ENCODE measurements at places on chromosomes 11 and 22.

GRCh38 chr11:128508770-128509510, 78.4 kb downstream of the ETS1 start:
- no peak for DNase-seq

DNA sequence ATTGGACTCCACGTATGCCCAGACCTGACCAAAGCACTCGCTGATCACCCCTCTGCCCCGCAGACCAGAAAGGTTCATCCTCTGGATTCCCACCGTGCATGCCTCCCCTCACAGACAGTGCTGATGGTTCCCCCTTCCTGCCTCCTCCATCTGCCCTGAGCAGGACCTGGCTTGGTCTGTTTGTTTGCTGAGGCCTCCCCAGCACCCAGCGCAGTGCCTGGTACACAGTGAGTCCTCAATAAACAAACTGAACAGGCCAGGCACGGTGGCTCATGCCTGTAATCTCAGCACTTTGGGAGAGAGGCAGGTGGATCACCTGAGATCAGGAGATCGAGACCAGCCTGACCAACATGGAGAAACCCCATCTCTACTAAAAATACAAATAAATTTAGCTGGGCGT, 23.7 kb upstream of the RPS3 start:
- no peak for DNase-seq

GRCh38 chr22:45775062-45775461, 103.4 kb downstream of the ATXN10 start:
- DNase-seq = no peak

DNA sequence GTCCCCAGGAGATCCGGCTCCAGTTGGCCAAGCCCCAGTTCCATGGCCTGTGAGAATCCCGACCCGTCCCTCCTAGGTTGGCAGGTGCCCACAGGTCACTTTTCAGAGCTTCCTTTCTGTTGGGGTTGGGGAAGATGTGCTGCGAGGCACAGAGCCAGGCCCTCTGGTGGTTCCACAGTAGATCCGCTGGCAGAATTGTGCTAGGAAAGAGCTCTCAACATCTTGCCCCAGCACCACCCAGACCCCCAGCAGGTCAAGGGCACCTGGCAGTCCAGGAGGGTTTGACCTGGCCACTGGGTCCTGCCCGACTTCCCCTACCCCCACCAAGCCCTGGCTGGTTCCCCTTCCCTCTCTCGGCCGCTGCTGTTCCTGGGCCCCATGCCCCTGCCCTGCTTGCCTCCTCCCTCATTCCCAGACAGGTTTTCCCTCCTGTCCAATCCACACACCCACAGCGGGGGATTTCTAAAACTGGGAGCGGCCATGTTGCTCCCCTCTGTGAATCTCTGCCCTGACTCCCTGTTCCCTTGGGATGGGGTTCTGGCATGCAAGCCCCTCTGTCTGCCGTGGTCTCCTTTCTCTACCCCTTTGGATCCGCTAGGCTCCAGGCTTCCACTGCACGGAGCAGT, 26.2 kb upstream of the GCAT start:
- DNase-seq = no peak

DNA sequence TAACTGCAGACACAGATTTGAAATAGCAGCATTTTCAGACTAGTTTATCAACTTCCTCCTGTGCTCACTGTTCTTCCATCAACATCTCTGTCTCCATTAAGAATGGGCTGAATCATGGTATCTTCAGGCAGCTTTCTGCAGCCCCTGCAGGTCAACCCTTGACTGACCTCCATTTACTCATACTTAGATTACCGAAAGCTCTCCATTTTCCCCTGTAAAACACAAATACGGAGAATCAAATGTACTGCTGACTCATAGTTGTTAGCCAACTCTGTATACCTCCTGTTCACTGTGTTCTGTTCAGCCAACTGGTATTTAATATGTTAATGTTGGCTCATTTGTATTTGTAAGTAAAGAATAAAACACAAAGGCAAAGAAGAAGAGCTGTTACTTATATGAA, 364.0 kb downstream of the CASP12 start:
- DNase-seq = no peak

- no peak for DNase-seq
Measured at GRCh38 chr22:37569009-37569920, 9.0 kb downstream of the CDC42EP1 start.

GRCh38 chr11:128407962-128408361, 179.4 kb downstream of the ETS1 start:
- no peak for DNase-seq

DNA sequence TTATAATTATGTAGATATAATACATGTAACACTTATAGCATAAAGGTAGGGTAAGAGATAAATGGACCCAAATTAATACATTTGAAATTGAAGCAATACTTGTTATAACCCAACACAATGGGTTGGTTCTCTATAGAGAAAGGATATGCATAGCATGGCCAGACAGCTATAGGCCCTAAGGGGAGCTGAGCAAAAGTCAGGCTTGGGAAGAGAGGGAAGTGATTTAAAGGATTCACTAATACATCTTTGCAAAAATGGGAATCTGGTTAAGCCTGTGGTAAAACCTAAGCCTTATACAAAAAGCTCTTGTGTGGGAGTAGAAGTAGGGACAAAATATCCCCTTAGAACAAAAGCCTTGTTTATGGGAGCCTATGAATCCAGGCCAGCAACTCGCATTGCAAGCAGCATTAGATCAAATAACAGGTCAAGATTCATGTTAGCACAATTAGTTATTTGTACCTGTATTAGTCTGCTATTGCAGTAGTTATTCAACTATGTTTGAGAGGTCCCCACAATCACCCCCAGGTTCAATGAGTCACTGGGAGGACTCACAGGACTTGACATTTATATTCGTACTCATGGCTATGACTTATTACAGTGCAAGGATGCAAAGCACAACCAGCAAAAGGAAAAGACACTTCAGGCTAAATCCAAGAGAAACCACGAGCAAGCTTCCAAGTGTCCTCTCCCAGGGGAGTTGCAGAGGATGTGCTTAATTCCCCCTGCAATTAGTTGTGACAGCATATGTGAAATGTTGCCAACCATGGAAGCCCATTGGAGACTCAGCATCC, 144.7 kb upstream of the LMO1 start:
- no peak for DNase-seq

DNA sequence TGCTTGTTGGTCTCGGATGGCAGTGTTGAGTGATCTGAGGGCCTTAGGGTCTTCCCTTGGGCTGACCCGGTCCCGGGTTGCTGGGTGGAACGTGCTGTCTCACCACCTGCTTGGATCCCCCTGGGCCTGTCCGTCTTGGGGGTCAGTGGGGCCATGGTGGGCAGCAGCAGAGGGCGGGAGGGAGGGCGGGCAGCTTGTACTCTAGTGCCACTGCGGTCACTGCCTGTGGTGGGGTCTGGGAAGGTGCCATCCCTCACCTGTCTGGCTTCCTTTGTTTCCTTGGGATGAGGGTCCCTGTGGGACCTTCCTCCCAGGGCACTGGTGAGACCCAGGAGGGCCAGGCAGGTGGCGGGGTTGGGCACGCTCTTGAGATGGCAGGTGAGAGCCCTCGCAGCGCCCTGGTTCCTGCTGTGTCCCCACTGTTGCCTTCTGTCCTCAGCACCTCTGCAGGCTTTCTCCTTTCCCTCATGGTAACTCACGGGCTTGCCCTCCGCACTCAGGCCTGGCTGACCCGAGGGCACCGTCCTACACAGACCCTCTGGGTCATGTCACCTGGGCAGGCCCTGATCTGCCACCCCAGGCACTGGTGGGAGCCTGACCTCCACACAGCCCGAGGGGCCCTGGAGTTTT, 34.2 kb downstream of the TBC1D22A start:
- DNase-seq = no peak

GRCh38 chr11:99554232-99554903, 533.6 kb downstream of the CNTN5 start:
- DNase-seq = no peak

DNA sequence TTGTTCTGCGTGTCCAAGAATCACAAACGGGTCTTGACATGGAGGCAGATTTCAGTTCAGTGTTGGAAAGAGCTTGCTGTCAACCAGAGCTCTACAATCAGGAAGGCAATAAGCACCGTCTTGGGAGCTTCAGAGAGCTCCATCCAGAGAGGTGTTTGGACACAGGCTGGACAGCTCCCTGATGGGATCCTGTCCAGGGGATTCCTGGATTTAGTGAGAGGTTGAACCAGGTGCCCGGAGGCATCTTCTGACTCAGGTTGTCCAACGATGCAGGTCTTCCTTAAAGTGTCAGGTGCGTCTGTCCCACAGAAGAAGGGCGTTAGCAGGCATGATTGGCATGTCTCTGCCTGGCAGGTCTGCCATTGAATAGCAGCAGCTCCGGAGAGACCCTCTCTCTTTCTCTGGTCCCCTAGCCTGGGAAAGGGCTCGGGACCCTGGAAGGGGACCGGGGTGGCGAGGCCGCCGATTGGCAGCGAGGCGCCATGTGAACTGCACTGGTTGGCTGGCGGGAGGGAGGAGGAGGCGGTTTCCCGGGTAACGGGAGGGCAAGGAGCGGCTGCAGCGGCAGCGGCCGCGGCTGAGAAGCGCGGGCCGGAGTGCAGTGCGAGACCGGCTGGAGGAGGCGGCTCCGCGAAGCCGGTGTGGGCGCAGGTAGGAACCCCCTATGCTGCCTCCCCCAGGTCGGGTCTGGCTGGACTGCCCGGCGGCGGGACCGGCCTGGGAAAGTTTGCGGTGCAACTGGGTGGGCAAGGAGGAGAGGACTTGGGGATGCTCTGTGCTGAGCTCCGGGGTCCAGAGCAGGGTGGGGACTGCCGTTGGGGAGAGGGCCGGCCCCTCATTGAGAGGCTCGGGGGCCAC, 104.1 kb upstream of the E2F8 start:
- peak; percentile 66 for DNase-seq

GRCh38 chr22:22168190-22168940, 76.2 kb upstream of the VPREB1 start:
- DNase-seq = peak; percentile 31

DNA sequence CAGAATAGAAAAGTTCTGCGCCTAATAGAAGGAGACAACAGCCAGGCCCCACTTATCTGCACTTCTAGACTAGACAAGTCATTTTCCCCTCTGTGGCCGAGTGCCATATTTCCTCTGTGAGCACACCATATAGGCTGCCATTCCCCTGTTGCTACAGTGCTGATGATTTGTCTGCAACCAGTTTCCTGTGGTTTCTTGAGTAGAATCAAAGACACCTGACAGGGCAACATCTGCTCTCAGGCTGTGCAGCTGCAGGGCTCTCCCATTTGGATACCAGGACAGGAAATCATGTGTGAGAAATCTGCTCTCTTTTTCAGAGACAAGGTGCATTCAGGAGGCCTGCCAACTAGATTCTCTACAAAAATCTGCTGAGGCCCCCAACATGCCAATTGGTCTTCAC, 879.3 kb downstream of the DLG2 start:
- no peak for DNase-seq

- no peak for DNase-seq
Measured at GRCh38 chr11:61951484-61952135, 1.5 kb downstream of the BEST1 start.

DNA sequence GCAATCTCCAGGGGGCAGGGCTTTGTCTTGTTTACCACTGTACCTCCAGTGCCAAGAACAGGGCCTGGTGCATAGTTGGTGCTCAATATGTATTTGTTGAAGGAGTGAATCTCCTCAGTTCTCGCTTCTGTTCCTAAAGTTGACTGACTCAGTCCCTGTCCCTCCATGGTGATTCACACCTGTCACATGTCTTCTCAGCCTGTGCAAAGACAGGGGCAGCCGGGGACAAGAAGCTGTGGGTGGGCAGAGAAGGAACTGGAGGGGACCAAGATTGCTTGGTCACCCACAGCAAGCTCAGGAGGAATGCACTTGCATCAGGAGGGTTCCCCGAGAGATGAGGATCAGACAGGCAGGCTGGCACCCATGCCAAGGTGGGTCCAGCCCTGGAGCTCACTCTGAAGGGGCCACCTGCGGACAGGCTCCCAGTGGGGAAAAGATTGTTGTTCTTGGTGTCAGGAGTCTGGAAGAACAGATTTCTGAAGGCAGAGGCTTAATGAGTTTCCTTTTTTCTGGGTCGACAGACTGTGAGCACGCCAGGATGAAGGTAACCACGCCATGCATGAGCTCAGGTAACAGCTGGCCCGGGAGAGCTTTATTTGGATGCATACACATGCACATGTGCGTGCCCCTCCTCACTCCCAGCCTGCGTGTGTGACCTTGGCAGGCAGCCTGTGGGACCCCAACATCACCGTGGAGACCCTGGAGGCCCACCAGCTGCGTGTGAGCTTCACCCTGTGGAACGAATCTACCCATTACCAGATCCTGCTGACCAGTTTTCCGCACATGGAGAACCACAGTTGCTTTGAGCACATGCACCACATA, 16.9 kb downstream of the IL17RA start:
- no peak for DNase-seq

DNA sequence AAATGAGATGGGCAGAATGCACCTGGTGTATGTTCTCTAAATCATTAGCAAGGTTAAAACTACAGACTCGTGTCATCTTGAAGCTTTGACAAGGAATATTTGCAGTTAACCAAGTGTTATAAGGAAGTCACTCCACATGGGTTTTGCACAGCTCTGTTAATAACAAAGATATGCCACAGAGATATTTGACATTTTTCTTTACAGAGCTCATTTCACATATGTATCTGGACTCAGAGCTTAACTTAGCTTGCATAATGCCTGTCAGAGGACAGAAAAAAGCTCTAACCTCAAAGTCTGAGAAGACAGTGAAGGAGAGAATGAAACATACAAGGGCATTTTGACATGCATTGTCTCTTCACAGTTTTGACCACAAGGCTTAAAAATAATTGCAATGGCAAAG, 105.5 kb downstream of the C11orf87 start:
- DNase-seq = no peak

GRCh38 chr11:122755941-122756340, 82.4 kb upstream of the CRTAM start:
- DNase-seq = no peak

- DNase-seq = no peak
Measured at GRCh38 chr22:19972652-19973550, 31.3 kb upstream of the TXNRD2 start.

DNA sequence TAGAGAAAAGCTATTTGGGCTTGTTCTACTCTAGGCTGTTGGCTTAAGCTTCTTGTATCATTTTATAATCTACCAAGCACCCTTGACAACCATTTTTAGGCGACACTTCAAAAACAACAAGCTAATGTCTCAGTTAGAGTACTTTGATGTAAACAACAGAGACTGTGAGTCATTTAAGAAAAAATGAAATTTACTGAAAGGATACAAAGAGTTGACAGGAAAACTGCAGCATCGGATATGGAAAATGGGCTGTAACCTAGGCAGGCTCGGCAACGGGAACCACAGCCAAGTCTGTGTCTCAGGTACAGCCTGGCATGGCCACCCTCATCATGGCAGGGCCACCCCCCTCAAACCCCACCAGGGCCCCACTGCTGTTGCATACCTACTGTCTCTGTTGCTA, 4.4 kb upstream of the RNF169 start:
- DNase-seq = no peak

GRCh38 chr11:134571301-134571700, 159.3 kb upstream of the B3GAT1 start:
- no peak for DNase-seq

Measured in GM12891 (cell line).